ENCODE measurements at places on chromosomes 6 and 20.

DNA sequence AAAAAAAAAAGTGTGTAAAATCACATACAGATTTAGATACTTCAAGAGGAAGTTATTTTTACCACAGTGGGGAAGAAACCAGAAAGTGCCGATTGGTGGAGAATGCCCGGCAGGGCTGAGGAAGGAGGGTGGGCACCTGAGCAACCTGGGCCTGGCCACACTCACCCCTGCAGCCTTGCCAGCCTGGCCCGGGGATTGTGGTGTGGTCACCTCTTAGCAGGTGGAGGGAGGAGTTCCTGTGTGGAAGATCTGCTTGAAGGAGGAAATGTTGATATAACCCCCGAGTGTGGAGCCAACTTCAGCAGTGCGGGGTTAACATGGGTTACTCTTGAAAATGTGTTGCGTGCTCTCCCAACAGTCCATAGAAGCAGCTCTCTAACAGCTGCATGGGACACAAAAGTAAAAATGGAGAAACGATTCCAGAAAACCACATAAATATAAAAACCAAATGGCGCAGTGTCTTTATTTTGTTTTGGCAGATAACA lies 14.7 kb downstream of the UST start:
- DNase-seq: no peak

- no peaks in the 10 kb centered on the region for H3K27me3 ChIP-seq
- peak overlapping the region; percentile 75 for H3K27ac ChIP-seq
- H3K36me3 ChIP-seq: no peaks in the 10 kb centered on the region
Measured at GRCh38 chr6:151044465-151045441, 179.3 kb downstream of the MTHFD1L start.

DNA sequence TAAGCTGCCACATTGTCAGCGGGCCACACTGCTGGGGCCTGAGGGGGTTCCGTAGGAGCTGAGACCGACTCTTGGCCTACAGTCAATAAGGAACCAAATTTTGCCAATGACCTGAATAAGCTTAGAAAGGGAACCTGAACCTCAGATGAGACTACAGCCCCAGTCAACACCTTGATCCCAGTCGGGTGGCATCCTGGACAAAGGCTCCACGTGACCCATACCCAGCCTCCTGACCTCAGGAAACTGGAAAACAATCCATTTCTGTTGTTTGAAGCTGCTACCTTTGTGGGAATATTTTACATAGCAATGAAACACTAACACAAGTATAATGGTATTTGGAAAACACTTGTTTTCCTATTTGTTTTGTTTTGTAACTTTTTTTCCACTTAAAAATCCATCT lies 179.9 kb upstream of the RALGAPA2 start:
- no peak overlapping the region for H3K4me3 ChIP-seq
- no peaks in the 10 kb centered on the region for H3K36me3 ChIP-seq
- no peak overlapping the region for H3K27ac ChIP-seq
- DNase-seq: no peak
- H3K4me1 ChIP-seq: no peaks in the 10 kb centered on the region
- H3K27me3 ChIP-seq: no peaks in the 10 kb centered on the region

DNA sequence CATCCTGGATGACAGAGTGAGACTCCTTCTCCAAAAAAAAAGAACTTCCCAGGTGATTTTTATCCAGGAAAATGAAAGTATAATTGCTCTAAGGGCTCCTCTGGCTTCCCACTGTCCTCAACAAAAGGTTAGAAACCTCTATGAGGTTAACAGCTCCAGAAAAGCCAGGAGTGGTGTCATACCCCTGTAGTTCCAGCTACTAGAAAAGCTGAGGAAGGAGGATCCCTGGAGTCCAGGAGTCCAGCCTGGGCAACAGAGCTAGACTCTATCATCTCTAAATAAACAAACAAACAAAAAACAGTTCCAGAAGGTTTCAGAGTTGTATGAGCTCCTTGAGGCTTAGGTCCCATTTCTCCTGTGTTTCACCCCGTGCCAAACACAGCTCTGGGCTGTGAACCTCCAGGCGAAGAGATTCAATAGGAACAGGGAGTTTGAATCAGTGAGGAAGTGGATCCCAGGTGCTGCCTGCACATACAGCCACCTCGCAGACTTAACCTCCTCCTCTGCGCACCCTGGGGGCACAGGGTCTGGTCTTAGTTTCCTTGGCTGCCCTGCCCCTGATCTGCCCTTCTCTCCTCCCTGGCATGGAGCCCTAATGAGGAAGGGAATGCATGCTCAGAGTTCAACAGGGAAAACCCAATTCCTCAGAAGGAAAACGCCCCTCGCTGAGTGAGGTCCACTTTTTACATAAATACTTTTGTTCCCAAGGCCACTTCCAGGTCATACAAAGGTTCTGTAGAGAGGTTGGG lies 31.0 kb downstream of the ZC3H12D start:
- no peak overlapping the region for H3K27ac ChIP-seq
- peaks cover 5% of the 10 kb centered on the region for H3K27me3 ChIP-seq
- H3K4me3 ChIP-seq: no peak overlapping the region
- DNase-seq: no peak
- no peaks in the 10 kb centered on the region for H3K36me3 ChIP-seq
- peaks cover 13% of the 10 kb centered on the region for H3K4me1 ChIP-seq
